IMR-90 (cell line): ENCODE measurements at places on chromosomes 13 and 19. TPM values are rescaled to one million over a fixed set of nuclear protein-coding genes. Genes with fewer than 3 reads are reported as not detected.

DNA sequence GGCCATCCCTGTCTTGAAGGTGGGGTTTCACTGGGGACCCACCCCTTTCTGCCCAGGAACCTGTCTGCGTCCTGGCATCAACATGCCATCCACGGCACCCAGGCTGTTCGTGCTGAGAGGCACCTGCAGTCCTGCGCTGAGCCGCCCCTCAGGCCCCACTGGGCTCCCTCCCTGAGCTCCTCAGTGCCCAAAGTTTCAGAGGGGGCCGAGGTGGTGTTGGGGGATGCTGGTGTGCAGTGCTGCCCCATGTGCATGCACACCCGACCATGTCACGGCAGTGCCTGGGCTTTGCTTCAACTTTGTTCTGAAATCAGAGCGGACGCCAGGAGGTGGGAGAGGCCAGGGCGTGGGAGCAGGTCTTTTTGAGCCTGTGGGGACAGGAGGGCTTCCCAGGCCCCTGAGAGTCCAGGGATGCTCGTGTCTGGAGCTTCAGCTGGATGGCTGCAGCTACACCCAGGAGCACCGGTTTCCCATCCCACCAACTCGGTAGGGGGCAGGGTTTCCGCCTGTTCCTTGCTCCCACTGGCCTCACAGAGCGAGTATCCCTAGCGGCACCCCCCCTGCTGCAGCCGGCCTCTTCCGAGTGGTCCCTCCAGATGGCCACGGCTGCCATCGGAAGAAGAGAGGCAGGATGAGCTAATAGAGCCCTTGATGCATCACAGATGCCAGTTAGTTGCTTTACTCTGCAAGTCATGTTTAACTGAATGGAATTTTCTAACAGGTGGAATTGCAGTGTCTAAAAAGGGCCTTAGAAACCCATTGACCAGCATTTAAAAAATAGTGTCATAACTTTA, 44.0 kb downstream of the WDFY2 start:
- no peak for DNase-seq

FSTL3 gene
- total RNA-seq = 32.3 and 39.4 TPM in 2 replicates

LILRA5 gene
- not detected in 2 replicates for total RNA-seq

DNA sequence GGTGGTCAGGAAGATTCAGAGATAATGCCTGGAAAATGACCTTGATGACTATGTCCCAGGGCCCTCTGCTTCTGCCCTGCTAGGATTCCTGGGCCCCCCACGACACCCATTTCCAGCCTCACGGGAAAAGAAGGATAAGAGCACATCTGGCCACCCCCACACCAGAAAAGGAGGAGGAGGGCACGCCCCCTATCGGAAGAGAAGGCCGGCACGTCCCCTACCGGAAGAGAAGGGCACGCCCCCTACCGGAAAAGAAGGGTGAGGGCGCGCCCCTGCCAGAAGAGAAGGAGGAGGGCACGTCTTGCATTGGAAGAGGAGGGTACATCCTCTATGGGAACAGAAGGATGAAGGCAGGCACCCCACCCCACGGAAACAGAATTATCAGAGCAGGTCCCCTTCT, 84.3 kb downstream of the IER2 start:
- DNase-seq = no peak
